ENCODE measurements at places on chromosomes 4 and X.

DNA sequence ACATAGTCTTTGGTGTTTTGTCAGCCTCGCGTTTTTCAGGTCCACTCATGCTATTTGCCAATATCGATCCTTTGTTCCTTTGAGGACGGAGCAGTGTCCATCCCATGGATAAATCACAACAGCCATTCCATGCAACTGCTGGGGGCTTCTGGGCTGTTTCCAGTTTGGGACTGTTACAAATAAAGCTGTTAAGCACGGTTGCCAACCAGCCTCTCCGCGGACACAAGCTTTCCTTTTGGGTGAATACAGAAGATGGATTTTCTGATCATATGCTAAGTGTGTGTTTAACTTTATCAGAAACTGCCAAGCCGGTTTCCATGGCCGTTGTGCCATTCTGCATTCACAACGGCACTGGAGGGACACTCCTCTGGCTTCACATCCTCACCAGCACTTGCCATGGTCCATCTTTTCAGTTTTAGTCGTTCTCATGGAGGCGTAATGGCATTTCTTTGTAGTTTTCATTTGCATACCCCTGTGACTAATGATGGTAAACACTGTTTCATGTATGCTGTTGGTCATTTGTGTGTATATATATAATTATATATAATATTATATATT, 67.8 kb downstream of the ABLIM2 start:
- no peak for DNase-seq

- no peak for DNase-seq
Observed at GRCh38 chr4:119268466-119268865, 53.5 kb downstream of the FABP2 start.

- no peak for DNase-seq
Observed at GRCh38 chrX:145292218-145292617, 44.9 kb downstream of the SPANXN1 start.

DNA sequence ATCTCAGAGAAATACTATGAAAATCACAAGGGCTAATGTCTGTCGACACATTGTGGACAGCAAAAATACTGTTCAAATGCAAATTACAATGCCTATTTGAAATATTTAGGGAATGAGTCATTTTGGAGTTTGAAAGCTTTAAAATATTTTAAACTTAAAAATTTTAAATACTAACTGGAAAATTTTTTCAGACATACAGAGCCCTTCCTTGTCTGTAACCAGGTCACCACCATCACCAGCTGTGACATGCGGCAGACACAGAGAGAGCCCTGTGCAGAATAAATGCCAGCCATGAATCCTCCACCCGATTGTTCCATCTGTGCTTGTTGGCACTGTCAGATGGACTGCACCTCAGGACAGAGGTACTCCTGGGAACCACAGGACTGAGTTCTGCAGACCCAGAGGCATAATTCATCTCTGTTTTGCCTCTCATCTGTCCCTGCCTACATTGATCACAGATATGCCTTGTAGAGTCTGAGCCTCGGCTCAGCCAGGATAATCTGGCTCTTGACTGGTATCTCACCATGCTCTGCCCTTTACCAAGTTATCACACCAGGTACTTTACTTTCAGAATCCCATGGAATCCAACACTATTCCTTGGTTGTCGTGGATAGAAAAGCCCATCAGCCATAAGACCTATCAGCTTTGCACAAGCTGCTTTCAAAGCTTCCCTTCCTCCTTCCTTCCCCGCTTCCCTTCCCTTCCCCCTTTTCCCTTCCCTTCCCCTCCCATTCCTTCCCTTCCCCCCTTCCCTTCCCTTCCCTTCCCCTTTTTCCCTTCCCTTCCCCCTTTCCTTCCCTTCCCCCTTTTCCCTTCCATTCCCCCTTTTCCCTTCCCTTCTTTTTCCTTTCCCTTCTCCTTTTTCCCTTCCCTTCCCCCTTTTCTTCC, 67.2 kb downstream of the TBC1D9 start:
- DNase-seq: peak; percentile 18

- DNase-seq: no peak
Observed at GRCh38 chr4:54625391-54625790, 32.4 kb upstream of the KIT start.

GRCh38 chr4:175238827-175239517, 320.8 kb downstream of the ADAM29 start:
- no peak for DNase-seq

DNA sequence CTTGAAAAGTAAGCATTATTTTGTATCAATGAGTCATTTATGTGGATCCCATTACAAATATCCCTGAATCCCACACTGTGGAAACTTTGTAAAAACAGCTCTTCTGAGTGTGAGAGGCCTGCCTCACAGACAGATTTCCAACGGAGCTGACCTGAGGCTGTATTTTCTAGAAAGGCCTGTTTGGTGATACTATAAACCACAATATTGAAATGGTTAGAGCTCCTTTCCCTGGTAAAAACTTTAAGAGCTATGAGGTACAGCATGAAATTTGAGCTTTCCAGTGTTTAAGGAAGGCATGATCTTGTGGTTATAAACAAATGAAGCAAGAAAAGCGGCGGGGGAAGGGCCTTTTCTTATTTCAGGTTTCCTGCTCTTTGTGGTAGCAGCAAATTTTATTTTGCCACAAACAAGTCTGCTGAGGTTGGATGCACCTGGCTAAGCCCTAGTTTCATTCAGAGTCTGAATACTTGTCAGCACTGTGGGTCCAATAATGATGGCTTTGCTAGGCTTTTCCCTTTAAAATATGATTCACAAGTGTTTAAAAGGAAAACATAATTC, 86.8 kb upstream of the ETNPPL start:
- DNase-seq: peak; percentile 83
